Fibroblast of skin of scalp (primary cell): ENCODE measurements at places on chromosomes 12 and 14.
A peak's percentile ranks its signal among the peaks of the same experiment; 100 is the strongest.

- DNase-seq, result no peak
Observed at GRCh38 chr14:68380329-68380741, 412.5 kb downstream of the ZFP36L1 start.

GRCh38 chr14:41449066-41449465 lies 157.6 kb upstream of the LRFN5 start:
- DNase-seq, result no peak

GRCh38 chr12:114404083-114404925 lies 1.6 kb downstream of the TBX5 start:
- no peak for DNase-seq

DNA sequence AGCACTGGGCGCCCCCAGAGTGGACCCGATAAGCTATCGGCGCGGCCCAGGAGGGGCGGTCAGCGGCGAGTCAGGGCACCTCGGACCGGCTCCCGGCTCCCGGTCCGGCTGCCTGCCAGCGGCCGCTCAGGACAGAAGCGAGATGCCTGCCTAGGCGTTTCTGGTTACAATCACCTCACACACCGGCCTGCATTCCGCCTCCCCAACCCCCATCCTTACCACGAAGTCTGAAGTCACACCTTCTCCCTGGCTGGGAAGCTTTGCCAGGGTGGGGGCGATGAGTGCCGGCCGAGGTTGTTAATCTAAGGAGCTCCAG lies 42.6 kb upstream of the TBX5 start:
- no peak for DNase-seq

DNA sequence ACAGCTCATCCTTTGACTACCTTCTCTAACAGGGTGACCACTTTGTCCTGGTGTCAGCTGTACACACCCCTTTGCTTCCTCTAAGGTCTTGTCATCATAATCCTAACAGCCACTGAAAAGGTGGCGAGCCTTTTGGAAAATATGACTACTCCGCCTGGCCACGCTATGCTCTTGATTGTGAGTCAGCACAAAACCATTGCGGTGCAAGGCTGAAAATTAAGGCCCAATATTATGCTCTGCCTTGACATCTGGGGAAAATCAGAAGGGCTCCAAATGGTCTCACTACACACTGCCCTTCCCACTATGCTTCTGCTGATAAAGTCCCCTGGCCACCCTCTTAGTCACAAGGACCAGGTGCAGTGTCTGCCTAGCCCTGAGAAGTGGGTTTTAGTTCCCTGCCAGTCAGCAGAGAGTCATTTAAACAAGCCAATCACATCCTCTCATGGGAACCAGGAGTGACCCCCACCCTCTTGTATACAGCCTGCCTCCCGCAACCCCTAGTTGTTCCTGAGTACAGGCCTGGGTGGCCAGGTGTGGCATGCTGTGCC lies 34.3 kb downstream of the FGD6 start:
- DNase-seq, result peak; percentile 75

- no peak for DNase-seq
Observed at GRCh38 chr12:126198966-126199692, 1133.9 kb downstream of the AACS start.
